ENCODE measurements at places on chromosomes 2 and 18. TPM values are rescaled to one million over a fixed set of nuclear protein-coding genes. Genes with fewer than 3 reads are reported as not detected.

ATOH8 gene
- 9.8 TPM for total RNA-seq

KLHL29 gene
- 1.1 TPM for total RNA-seq

GRCh38 chr18:32958746-32959145 lies 185.9 kb upstream of the KLHL14 start:
- no peak for DNase-seq

GRCh38 chr2:239806758-239807434 lies 218.2 kb downstream of the NDUFA10 start:
- DNase-seq = peak; percentile 15

DNA sequence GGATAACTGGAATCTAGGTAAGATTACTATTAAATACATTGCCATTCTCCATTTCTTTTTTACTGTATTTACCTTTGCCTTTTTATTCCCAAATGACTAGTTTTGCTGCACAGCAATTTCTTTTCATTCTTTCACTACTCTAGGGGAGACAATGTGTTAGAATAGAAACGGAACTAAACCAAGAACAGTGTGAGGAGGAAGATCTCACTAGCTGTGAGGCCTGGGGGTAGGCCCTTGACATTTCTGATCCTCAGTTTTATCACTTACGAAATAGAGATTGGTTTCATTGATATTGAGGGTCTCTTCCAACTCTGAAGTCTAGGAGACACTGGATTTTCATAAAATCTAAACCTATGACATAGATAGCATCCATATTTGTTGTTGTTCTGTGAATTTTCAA lies 191.1 kb downstream of the IKZF2 start:
- no peak for DNase-seq

Data from Peyer's patch (tissue), 4 donors.